ENCODE measurements at places on chromosomes 16 and 17. TPM values are rescaled to one million over a fixed set of nuclear protein-coding genes. Genes with fewer than 3 reads are reported as not detected.

The ADAMTS18 gene
- not detected for total RNA-seq

The CDT1 gene
- 90.0 TPM for total RNA-seq

The TMEM92 gene
- 0.21 TPM for total RNA-seq

DNA sequence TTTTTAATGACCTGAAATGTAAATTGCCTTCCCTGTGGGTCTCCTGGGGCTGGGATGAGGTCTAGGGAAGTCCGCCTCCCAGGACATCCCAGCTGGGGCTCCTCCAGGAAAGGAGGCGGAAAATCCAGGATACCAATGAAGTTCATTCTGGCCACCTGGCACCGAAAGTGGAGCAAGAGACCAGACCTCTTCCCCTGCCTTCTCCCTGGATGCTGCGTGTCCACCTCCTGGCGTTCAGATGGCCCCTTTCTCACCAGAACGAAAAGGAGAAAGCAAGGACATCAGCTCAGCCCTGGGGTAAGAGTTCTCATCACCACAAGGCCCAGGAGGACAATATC lies 20.4 kb downstream of the RBFOX3 start:
- H3K27me3 ChIP-seq = no peaks in the 10 kb centered on the region
- DNase-seq = no peak
- no peaks in the 10 kb centered on the region for H3K36me3 ChIP-seq
- no peak overlapping the region for H3K4me3 ChIP-seq

DNA sequence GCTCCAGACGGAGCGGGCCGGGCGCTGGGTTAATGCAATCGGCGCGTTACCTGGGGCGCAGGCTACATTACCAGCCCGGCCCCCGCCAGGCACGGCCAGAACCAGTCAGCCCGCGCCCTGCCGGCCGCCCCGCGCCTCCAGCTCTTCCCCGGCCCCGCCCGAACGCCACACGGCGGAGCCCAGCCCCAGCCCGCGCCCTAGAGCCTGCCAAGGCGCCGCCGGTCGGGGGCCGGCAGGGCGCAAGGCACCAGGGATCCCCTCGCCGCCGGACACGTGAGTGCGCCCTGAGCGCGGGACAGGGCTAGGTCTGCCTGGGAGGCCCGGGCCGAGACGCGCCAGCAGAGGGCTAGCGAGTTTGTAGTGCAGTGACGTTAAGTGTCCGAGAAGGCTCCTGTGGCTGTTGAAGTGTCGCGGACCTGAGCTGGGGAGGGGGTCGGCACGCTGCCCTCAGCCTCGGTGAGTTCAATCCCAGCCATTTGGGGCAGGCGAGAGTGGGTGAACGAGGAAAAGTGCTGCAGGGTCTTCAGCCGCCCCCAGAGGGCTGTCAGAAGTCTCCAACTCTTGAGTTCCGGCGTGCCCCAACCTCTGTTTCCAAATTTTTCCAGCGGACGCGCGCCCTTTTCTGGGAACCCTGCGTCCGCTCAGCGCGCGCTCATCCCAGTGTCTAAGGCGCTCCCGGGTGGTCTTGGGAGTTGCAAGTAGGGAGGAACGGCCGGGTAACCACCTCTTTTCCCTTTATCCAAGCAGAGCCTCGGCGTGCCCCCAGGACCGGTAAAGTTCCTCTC lies at the start of gene SLC6A2:
Gene SLC6A2, plus strand, starts transcription at position 92 of the 785 bp plus-strand sequence. CDS start 707 bp downstream, outside the sequence.
- no peak for DNase-seq
- no peak within 1 kb of the TSS for H3K27ac ChIP-seq
- no peaks in the 10 kb centered on the region for H3K36me3 ChIP-seq

The TBC1D16 gene
- 0.10 TPM for total RNA-seq

GRCh38 chr16:5885521-5885920 lies 787.9 kb upstream of the EEF2KMT start:
- H3K36me3 ChIP-seq = no peaks in the 10 kb centered on the region
- no peaks in the 10 kb centered on the region for H3K4me1 ChIP-seq
- H3K27me3 ChIP-seq = no peaks in the 10 kb centered on the region

The TEKT1 gene
- not detected for total RNA-seq
